ENCODE measurements at places on chromosomes 11 and 22. TPM values are rescaled to one million over a fixed set of nuclear protein-coding genes. Genes with fewer than 3 reads are reported as not detected.

DNA sequence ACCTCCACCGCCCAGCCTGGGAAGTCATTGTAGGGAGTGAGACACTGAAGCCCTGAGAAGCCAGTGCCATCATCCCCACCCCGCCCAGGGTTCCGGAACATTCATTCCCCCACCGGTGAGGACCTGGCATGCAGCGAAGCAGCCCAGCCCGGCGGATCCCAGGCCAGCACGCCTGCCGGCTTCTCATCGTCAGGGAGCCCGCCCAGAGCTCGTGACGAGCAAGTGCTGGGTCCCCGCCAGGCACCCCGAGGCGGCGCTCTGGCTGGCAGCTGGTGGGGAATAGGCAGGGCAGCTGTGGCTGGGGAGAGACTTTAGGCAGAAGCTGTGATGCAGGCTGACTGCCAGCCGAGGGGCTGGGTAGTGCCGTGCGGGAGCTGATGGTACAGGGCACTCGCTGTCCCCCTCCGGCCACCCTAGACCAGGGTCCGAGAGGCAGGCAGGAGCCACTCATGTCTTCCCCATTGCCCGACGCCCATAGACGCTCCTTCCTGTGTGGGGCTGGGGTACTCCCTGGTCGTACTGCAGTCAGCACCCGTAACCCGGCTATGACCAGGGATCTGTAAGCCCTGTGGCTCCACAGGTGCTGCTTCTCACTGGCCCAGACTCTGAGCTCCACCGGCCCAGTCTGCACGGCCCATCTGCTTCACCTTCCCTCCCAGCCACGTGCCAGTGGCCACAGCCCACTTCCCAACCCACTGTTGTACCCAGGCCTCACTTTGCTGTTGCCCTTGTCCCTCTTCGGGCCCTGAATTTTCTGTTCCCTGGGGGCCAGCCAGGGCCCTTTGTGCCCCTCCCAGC is 24.5 kb upstream of the CABP7 start:
- H3K27ac ChIP-seq, result no peak overlapping the region
- H3K4me1 ChIP-seq, result no peaks in the 10 kb centered on the region
- H3K27me3 ChIP-seq, result no peaks in the 10 kb centered on the region
- DNase-seq, result no peak
- H3K36me3 ChIP-seq, result peaks cover 65% of the 10 kb centered on the region
- H3K4me3 ChIP-seq, result no peak overlapping the region

DNA sequence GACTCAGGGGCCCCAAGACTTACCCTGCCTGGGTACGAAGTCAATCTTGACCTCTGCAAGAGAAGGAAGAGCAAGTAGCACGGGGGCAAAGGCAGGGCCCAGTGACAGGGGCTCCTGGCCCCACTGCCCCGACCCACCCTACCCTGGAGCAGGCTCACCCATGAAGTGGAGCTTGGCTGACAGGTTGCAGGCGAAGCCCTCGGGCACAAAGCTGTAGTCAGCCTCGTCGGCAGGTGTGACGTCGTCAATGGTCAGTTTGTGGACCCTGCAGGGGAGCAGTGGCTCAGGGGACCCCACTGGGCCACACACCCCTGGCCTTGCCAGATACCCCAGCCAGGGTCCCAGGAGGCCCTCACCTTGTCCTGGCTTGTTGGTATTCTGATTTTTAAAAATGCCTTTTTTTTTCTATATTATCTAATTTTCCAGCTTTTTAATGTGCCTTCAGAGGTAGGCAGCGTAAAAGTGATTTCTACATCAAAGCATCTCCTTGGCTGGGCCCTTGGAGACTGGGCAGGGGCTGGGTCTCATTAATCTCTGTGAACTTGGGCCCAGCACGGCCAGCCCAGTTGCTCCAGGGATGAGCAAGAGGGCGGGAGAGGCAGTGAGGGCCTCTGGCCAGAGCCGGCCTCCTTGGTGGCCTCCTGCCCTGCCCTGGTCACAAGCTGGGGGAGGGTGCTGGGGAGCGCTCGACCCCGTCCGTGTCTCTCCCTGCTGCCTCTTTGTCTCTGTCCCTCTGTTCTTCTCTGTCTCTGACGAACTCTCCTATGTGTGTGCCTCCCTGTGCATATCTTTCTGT is 11.3 kb downstream of the MYBPC3 start:
- no peaks in the 10 kb centered on the region for H3K27me3 ChIP-seq
- peaks cover 90% of the 10 kb centered on the region for H3K36me3 ChIP-seq
- no peak for DNase-seq
- H3K4me1 ChIP-seq, result no peaks in the 10 kb centered on the region
- H3K4me3 ChIP-seq, result no peak overlapping the region
- no peak overlapping the region for H3K27ac ChIP-seq

- H3K27ac ChIP-seq, result peak within 1 kb of the TSS; percentile 83
- DNase-seq, result no peak
- H3K4me1 ChIP-seq, result peaks cover 30% of the 10 kb centered on the region
- peak within 1 kb of the TSS; percentile 99 for H3K4me3 ChIP-seq
- H3K27me3 ChIP-seq, result no peaks in the 10 kb centered on the region
These were observed at the start of gene PTPMT1 for GRCh38 chr11:47565340-47566148. TSS of gene PTPMT1 (plus strand) at chr11:47565599. CDS start at chr11:47565623, 24 bp downstream.

DNA sequence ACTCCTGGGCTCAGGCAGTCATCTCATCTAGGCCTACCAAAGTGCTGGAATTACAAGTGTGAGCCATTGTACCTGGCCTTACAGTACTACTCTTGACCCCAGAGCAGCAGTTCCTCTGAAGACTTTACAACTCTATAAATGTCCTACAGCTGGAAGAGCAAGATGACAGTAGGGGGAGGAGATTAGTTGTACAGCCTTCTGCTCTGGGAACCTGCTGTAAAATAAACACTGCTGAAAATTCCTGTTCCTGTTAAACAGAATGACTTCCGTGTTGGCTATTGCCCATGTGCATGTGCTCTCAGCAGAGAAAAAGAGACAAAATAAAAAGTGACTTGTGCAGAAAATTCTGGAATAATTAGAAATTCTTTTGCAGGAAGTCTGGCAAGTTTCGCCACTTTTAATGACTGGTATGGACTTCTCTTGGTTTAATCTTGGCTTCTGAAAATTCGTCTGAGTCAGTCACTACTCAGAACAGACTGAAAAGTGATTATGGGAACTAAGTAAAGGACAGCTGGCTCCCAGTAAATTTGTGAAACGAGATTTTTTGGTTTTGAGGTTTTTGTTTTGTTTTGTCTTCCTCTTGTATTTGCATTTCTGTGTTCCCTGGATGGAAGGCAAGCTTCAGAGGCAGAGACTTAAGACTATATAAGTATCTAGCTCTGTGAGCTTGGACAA is 955.7 kb downstream of the DLG2 start:
- DNase-seq, result no peak
- no peaks in the 10 kb centered on the region for H3K27me3 ChIP-seq
- no peak overlapping the region for H3K27ac ChIP-seq
- H3K4me3 ChIP-seq, result no peak overlapping the region
- no peaks in the 10 kb centered on the region for H3K36me3 ChIP-seq

DNA sequence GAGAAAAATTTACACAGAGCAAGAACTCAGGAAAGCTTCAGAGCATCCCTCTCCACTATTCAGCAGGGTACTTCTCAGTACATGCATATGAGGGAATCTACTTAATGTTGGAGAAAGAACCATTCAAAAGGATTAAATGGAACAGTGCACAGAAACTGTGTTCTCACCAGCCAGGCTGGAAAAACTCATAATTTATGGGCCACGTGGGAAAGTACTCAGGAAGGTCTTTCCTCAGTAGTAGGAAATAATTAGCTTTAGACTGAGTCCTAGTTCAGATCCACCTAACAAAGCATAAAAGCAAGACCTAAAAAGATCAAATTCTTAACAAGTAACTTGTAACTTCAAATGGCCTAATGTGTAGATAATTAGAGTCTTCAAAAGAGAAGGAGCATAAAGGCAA is 134.0 kb downstream of the FAM76B start:
- H3K27me3 ChIP-seq, result no peaks in the 10 kb centered on the region
- H3K4me3 ChIP-seq, result no peak overlapping the region
- no peak overlapping the region for H3K27ac ChIP-seq
- no peak for DNase-seq

DNA sequence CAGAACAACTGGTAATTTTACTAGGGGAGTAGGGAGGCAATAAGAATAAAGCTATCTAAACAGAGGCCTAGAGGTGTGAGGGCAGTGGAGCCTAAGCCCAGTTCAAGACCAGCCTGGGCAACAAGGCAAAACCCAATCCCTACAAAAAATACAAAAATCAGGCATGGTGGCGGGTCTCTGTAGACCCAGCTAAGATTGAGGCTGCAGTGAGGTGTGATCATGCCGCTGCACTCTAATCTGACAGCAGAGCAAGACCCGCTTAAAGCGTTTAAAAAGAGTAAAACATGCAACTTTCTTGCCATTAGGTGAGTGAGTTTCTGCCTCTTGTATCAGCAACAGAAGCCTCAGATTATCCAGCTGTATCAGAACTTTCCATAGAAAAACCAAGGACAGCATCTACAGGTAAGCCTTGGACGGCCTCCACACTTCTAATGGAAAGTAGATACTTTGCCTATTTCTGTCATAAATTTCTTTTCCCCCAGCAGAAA is 12.1 kb downstream of the TAF1D start:
- no peak for DNase-seq
- H3K36me3 ChIP-seq, result peaks cover 48% of the 10 kb centered on the region
- no peaks in the 10 kb centered on the region for H3K27me3 ChIP-seq

DNA sequence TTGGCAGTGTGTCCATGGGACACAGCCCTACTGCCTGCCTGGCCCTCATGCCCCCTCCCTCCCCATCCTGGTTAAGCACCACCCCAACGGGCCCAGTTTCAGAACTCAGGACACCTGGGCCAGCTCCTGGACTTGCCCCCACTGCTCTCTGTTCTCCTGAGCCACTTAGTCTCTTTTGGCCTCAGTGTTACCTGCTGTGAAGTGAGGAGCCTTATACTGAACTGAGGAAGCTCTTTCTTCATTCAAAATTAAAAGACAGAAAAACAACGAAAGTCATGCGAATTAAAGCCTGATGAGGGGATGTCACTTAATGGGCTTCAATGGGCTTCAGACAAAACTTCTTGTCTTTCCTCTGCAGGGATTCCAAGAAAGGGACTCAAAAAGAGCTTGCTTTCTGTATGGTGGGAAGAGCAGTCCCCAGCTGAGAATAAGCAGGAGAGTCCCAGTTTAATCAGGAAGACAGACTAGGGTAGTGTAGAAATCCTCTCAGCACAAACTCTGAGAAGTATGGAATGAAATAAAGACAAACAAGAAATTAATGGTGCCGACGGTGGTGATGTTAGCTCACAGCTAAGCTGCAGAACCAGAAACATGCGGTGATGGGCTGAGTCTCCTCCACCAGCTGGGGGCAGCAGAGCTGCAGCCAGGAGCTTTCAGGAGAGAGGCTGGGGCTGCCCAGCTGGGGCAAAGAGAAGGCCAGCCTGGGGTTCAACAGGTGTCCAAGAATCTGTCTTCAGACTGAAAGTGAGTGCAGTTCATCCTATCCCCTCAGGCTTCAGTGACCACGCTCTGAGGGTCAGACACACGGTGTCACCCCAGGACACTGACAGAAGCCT is 101.0 kb downstream of the GGTLC2 start:
- H3K4me1 ChIP-seq, result no peaks in the 10 kb centered on the region
- no peak overlapping the region for H3K4me3 ChIP-seq
- H3K36me3 ChIP-seq, result no peaks in the 10 kb centered on the region
- H3K27ac ChIP-seq, result no peak overlapping the region
- no peaks in the 10 kb centered on the region for H3K27me3 ChIP-seq

GRCh38 chr11:132158091-132158490 is 787.7 kb downstream of the NTM start:
- no peak overlapping the region for H3K4me3 ChIP-seq
- DNase-seq, result no peak
- H3K36me3 ChIP-seq, result no peaks in the 10 kb centered on the region
- no peaks in the 10 kb centered on the region for H3K27me3 ChIP-seq
- no peaks in the 10 kb centered on the region for H3K4me1 ChIP-seq
- H3K27ac ChIP-seq, result no peak overlapping the region

- H3K27ac ChIP-seq, result no peak overlapping the region
- no peak for DNase-seq
- H3K4me1 ChIP-seq, result no peaks in the 10 kb centered on the region
- no peaks in the 10 kb centered on the region for H3K27me3 ChIP-seq
- no peak overlapping the region for H3K4me3 ChIP-seq
These were observed 112.3 kb upstream of the SORL1-AS1 start for GRCh38 chr11:121564948-121565684.

GRCh38 chr11:118715245-118715831 is 35.9 kb upstream of the TREH start:
- H3K27me3 ChIP-seq, result no peaks in the 10 kb centered on the region
- no peak for DNase-seq
- peaks cover 11% of the 10 kb centered on the region for H3K4me1 ChIP-seq
- no peak overlapping the region for H3K4me3 ChIP-seq
- no peaks in the 10 kb centered on the region for H3K36me3 ChIP-seq

- H3K36me3 ChIP-seq, result no peaks in the 10 kb centered on the region
- no peaks in the 10 kb centered on the region for H3K27me3 ChIP-seq
- no peak for DNase-seq
These were observed 30.5 kb upstream of the PHOX2A start for GRCh38 chr11:72274435-72274834.

DNA sequence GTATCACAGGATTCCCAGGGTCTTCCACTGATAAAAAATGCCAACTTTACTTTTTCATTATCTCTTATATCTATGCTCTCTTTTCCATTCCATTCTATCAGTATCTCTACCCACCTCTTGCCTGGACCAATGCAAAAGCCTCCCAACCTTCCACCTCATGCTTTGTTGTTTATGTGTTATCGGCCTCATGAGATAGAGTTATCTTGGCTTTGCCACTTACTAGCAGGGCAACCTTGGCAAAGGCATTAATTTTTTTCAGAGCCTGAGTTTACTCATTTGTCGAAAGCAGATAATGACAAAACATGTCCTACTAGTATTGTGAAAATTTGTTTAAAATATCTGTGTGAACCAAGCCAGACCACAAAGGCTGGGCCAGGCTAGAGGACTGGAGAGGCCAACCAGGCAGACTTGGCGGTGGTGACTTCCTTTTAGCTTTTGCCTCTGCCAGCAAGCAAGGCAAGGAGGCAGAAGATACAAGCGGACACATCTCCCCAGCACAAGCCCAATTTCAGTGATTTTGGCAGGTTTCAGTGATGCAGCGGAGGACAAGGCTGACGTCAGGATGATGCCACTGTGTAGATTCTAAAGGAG is 106.9 kb downstream of the ADAMTS15 start:
- H3K36me3 ChIP-seq, result no peaks in the 10 kb centered on the region
- no peak for DNase-seq
- no peaks in the 10 kb centered on the region for H3K4me1 ChIP-seq
- no peak overlapping the region for H3K4me3 ChIP-seq

- H3K36me3 ChIP-seq, result peaks cover 3% of the 10 kb centered on the region
- H3K4me1 ChIP-seq, result no peaks in the 10 kb centered on the region
- H3K4me3 ChIP-seq, result no peak overlapping the region
- no peak overlapping the region for H3K27ac ChIP-seq
- H3K27me3 ChIP-seq, result no peaks in the 10 kb centered on the region
- DNase-seq, result no peak
These were observed 20.2 kb downstream of the NPTXR start for GRCh38 chr22:38823637-38824036.

The SCGB2A2 gene
- not detected for total RNA-seq

The CALCA gene
- not detected for total RNA-seq

The OR2D2 gene
- not detected for total RNA-seq

The LSP1 gene
- 34.5 TPM for total RNA-seq

Data from esophagus muscularis mucosa (tissue), 4 donors.